ENCODE measurements at places on chromosomes 4 and X. TPM values are rescaled to one million over a fixed set of nuclear protein-coding genes. Genes with fewer than 3 reads are reported as not detected.

MORF4L2 gene
- total RNA-seq, result 296 TPM

GRCh38 chr4:101175896-101176676, 171.2 kb downstream of the PPP3CA start:
- no peak for DNase-seq

DNA sequence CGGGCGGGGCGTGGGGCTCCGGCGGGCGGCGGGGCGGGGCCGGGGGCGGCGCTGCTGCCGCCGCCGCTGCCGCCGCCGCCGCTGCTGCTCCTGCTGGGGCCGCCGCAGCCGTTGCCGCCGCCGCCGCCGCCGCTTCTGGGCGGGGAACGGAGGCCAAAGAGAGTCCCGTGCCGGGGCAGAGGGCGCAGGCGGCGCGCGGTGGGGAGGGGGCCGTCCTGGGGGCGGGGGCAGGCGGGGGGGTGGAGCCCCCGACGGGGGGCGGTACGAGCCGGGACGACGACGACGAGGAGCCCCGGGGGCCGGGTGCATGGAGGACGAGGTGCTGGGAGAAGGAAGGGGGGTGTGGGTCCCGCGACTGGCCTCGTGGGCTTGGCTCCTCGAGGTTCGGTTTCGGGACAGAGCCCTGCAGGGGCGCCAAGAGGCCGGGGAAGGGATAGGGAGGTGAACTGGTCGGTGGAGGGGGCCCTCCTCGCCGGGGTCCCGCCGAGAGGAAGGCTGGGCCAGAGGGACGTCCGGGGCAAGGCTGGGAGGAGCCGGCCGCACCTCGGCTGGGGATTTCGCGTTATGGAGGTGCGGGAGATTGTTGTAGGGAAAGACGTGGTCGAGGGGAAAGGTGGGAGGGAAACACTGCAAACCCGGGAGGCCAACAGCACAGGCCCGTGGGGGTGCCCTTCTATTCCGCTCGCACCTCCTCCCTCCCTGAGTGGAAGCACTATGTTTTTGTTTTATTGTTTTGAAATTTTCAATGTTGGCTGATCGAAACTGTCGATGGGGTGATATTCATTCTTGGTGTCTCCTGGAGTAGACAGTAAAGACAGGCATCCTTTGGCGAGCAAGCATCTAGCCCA, 1.9 kb downstream of the BCORL1 start:
- DNase-seq, result no peak

GRCh38 chr4:155657169-155657568, 9.5 kb upstream of the GUCY1A1 start:
- DNase-seq, result no peak

DNA sequence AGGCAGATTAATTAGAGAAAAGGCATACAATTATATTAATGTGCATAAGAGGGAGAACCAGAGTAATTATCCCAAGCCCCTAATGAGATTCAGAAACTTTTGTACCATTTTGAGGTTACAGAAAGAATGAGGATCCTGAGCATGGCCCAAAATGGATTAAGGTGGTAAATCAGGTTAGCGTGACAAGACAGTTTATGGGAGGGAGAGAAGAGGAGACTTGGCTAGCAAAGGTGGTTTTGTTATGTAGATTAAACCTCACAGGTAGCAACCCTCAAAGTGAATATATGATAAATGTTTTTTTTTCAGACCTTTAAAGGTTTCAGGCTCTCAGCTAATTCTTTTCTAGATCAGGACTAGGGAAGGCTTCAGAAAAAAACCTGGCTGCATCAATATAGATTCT, 781.8 kb downstream of the FAM133A start:
- no peak for DNase-seq

- no peak for DNase-seq
Observed at GRCh38 chr4:119726505-119726904, 97.9 kb upstream of the PDE5A start.

- DNase-seq, result no peak
Observed at GRCh38 chr4:9923195-9923812, 98.0 kb downstream of the SLC2A9 start.

Data from breast epithelium (tissue), 4 donors.